ENCODE measurements at places on chromosomes 4 and X. TPM values are rescaled to one million over a fixed set of nuclear protein-coding genes. Genes with fewer than 3 reads are reported as not detected.

- DNase-seq = no peak
These were observed 11.9 kb downstream of the LRPAP1 start for GRCh38 chr4:3520276-3520675.

GRCh38 chr4:132169660-132170059, 979.4 kb upstream of the PCDH10 start:
- DNase-seq = no peak

DNA sequence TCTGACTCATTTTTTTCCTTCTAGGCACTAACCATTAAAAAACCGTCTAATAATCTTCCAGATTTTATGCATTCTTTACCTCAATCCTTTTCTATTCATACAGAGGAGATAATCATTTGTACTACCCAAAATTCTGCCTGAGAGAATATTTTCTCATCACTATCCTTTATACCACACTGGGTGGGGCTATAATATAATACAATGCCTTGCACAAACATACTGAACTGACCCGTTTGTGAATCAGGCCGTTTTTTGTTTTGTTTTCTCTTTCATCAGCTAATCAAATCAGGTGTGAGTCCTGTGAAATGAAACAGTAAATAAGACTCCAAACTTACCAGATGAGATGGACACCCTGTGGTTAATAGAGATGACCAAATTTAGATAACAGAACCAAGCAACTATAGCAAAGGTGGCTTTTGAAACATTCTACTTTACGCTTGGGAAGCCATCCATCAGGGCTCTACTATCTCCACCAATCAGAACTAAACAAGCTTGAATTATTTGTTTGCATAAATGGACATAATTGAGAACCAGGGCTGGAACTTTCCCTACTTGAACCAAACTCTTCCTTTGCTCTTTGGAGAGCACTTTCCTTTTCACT, 573.0 kb downstream of the GABRG1 start:
- no peak for DNase-seq

GRCh38 chrX:16436348-16437188, 213.4 kb upstream of the S100G start:
- DNase-seq = peak; percentile 11

- DNase-seq = no peak
These were observed 2.4 kb upstream of the CFAP299 start for GRCh38 chr4:80333121-80333520.

- DNase-seq = no peak
These were observed 17.9 kb downstream of the ASMTL start for GRCh38 chrX:1434871-1435240.

GRCh38 chr4:138158746-138159297, 83.3 kb downstream of the SLC7A11 start:
- DNase-seq = no peak

GRCh38 chrX:15496824-15497223, 3.7 kb upstream of the PIR start:
- DNase-seq = no peak

GRCh38 chrX:29947225-29947624, 268.1 kb upstream of the MAGEB2 start:
- DNase-seq = no peak

DNA sequence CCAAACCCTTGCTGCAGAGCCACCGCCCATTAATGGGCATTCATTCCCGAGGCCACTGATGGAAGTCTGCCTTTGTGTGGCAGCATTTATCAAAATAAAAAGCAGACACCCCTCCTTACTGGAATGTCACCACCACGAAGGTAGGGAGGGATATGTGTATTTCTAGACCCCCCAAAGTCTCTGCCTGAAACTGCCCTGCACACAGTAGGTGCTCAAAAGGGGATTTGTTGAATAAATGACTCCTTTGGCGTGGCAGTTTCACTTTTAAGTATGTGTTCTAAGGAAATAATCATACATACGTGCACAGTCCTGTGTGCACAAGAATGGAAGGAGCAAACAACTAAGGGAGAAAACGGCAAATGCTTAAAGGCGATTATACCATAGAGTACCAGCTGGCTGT, 23.6 kb upstream of the GLOD5 start:
- no peak for DNase-seq

DNA sequence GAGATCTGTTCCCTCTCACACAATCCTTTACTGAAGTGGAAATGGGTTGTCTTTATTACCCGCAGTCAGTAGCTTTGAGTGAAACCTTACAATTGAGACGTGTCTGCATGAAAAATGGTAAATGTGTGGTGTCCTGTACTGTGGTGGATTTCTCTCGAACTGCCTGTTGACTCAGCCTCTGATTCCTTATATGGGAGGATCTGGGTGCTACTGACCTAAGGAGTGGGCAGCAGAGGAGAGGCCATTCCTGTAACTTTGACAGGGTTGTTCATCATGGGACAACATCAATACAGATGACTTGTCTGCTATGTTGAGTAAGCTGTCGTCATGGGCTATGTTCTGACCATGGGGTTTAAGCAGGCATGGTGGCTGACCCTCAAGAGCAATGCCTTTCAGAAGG, 159.6 kb upstream of the WDR1 start:
- no peak for DNase-seq

DNA sequence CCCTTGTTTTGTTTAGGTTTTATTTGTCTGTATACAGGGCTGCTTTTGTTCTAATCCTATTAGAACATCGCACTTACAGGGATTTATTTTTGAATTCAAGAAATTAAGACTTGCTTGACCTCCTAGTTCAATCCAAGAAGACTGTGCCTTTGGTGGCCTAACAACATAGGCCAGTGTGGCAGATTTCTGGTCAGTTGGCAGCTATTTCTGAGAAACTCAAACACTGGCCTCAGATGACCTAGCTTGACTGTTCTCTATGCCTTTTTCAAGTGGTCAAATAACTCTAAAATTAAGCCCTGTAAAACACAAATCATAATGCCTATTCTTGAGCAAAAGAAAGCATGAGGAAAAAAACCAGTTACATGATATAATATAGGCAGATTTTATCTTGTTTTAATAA, 89.3 kb upstream of the GPR34 start:
- no peak for DNase-seq

- no peak for DNase-seq
These were observed 36.0 kb downstream of the SLC9A7 start for GRCh38 chrX:46722742-46723568.

GRCh38 chr4:17260166-17260907, 251.6 kb downstream of the QDPR start:
- DNase-seq = no peak

DNA sequence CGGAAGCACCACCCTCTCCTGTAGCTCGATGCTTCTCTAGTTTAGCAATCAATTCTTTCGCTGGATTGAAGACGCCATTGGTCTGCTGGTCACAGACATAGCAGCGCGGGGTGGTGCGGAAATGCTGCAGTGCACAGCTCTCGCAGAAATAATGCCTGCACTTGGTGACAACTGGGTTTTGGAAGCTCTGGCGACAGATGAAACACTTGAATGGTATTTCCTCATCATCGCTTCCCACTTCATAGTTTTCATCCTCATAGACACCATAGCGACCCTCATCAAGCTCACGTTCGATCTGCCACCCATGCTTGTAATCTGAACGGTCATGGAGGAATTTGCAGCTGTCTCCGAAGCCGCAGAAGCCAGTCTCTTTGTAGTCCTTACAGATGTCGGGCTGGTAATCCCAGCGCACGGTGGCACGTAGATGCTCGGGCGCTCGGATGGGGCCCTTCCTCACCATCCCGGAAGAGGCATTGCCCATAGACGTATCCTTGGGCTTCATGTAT, 854 bp downstream of the RNF113A start:
- no peak for DNase-seq

DNA sequence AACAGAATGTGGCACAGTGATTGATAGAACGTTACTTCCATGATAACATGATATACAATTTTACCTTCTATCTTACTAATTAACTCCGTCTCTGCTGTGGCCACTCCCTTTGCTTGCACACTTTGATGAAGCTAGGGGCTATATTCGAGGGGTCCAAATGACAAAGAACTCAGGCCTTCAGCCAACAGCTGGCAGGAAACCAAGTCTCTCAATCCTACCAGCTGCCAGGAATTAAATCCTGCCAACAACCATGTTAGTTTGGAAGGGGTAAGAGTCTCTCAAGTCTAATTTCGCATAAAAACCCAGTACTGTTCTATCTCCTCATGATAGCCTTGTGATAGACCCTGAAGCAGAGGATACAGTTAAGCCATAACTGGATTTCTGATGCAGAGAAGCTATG, 1122.9 kb upstream of the PCDH10 start:
- no peak for DNase-seq

DNA sequence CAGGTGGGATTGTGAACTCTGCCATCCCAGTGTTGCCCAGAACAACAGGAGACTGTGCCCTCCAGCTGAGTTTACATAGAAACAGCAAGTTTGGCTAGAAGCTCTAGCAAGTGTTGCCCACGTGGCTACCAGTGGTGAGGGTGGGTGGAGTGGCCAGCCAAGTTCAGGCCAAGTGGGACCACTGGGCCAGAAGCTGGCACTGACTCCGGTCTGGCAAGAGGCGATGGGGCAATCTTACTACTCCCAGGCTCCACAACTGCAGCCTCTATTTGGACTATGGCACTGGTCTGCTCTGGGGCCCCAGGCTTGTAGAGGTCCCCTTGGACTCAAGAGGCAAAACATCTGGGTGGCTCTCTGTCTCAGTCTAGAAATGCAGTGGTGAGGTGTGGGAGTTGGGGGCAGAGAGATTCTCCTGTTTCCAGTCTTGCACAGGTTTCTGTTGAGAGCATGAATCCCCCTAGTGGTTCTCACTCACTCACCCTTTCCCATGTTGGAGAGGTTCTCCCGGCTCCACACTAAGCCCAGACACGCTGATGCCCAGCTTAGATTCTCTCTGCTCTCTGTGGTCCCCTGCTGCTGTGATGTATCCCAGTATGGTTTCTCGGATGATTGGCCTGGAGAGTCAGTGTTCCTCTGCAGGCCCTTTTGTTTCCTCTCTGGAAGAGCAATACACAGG, 615.3 kb downstream of the PDHA2 start:
- DNase-seq = no peak

- no peak for DNase-seq
These were observed 195.9 kb downstream of the SCFD2 start for GRCh38 chr4:53169695-53170617.

DNA sequence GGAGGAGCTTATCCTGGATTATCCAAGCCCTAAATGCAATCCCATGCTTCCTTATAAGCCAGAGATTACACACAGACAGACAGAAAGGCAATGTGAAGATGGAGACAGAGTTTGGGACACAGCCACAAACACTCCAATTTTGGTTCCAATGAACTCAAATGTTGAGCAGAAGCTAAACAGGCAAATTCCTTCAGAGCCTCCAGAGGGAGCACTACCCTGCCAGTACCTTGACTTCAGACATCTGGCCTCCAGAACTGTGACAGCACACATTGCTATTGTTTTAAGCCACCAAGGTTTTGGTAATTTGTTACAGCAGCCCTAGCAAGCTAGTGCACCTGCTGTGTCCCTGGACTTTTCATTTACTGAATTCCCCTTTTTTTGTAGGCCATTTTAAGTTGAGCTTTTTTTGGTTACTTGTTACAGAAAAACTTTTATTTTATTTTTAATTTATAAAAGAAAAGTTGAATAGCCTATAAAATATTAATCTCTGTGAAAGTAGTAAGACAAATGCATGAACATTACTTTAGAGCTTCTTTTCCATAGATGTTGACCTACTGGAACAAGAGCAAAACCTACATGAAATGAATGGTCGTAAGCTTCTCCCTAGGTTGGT, 33.4 kb upstream of the SRD5A3 start:
- peak; percentile 45 for DNase-seq

DNA sequence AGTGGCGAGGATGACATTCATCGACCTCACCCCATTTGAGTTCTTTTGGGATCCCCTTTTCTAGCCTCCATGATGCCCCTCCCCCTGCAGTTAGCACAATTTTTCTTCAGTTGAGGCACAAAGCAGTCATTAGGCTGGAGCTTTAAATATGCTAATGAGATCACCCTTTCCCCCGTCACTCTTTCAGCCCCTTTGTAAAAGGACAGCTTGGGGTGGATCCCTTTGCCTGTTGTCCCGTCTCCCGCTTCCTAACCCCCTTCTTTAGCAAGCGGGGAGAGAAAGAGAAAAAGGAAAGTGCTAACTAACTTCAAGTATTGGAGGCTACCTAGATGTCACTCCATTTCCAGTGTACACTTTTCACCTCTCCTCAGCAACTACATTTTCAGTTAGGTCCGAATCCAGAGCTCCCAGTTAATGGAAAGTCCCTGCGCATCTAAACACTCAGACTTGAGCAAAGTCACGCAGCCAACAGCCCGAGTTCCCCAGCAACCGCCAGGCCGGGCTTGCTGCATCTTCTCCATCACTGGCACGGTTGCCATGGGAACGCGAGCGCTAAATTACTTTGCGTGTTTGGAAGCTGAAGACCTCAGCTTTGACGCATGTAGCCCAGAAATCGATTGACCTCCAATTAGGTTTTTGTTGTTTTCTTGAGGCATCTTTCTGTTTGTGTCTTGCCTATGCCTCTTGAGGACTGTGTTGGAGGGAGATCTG, 76.8 kb downstream of the RTL5 start:
- DNase-seq = no peak

- no peak for DNase-seq
These were observed 19.6 kb downstream of the ADGRA3 start for GRCh38 chr4:22496165-22496813.

DNA sequence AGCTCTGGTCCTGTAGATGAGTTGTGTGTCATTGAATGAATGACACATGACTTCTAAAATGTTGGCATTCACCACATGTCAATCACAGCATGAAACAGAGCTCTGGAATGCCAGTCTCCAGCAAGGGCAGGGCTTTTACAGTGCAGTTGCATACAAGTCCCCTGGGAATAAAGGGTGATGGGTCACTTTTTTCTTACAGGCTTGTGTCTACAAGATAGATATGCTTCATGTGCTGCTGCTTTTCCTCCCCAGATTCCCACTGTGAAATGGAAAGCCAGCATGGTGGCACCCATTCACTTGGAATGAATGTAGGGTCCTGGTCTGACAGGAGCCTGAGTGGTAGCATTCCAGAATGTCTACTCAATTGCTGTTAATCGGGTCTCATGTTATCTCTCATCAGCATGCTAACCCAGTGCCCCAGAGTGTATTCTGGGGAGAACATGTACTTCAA, 159.1 kb upstream of the KIT start:
- DNase-seq = no peak

GRCh38 chr4:166887457-166887856, 346.8 kb downstream of the SPOCK3 start:
- no peak for DNase-seq

Gene NUDT10
- 0.87 TPM for polyA plus RNA-seq

Gene UGT2B10
- not detected for polyA plus RNA-seq

Gene MAGEA11
- polyA plus RNA-seq = not detected

Gene SAGE1
- not detected for polyA plus RNA-seq

Gene DEFB131A
- polyA plus RNA-seq = not detected

Gene FAAH2
- 0.92 TPM for polyA plus RNA-seq

Gene CMC4
- 6.8 TPM for polyA plus RNA-seq

Gene CXCL13
- 13.2 TPM for polyA plus RNA-seq

Gene SLC9B1
- polyA plus RNA-seq = 1.5 TPM

Gene NEIL3
- 2.4 TPM for polyA plus RNA-seq

Gene LGI2
- 4.4 TPM for polyA plus RNA-seq

Gene NRK
- 189 TPM for polyA plus RNA-seq

Gene EDA
- polyA plus RNA-seq = 19.2 TPM

Gene SLC10A4
- 0.68 TPM for polyA plus RNA-seq
